ENCODE measurements at places on chromosomes 12 and 14. TPM values are rescaled to one million over a fixed set of nuclear protein-coding genes. Genes with fewer than 3 reads are reported as not detected.

GRCh38 chr14:93901813-93902212 is 25.3 kb upstream of the FAM181A start:
- H3K36me3 ChIP-seq, result no peaks in the 10 kb centered on the region
- H3K27me3 ChIP-seq, result no peaks in the 10 kb centered on the region
- no peak overlapping the region for H3K4me3 ChIP-seq
- no peak for DNase-seq

DNA sequence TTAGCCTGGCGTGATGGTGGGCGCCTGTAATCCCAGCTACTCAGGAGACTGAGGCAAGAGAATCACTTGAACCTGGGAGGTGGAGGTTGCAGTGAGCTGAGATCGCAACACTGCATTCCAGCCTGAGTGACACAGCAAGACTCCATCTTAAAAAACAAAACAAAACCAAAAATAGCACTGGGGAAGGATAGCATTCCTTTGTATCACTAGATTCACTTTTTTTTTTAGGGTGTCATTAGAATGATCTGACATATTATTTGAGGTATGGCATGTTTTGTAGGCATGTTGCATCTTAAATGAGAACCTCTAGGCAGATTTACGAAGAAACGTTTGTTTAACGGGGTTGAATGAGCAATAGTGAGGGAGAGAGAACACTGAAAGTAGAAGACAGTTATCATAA is 16.8 kb upstream of the FAR2 start:
- H3K27me3 ChIP-seq, result no peaks in the 10 kb centered on the region
- DNase-seq, result no peak
- H3K4me1 ChIP-seq, result no peaks in the 10 kb centered on the region
- no peak overlapping the region for H3K4me3 ChIP-seq

Gene TMEM30B
- total RNA-seq, result 0.07 TPM

DNA sequence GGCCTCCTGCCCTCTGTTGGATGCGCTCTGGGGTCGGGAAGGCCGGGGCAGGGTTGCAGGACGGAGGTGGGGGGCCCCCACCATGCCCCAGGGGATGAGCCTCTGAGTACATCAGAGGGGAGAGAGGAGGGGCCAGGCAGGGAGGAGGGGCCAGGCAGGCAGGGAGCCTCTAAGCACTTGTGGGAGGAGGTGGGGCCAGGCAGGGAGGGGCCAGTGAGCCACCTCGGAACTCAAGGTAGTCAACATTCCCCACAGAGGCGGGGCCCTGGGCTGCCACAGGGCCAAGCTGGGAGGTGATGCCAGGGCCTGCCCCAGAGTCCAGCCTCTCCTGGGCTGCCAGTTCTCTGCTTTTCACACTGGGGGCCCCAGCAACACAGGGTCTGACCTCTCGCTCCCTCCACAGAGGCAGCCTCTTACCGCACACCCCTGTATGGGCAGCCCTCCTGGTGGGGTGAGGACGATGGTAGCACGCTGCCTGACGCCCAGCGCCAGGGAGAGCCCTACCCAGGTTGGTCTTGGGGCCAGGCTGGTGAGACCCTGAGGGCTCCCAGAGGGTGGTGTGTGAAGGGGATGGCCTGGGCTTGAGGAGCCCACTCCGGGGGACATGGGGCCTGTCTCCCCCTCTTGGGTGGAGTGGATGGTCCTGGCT is 17.4 kb downstream of the CEP170B start:
- H3K4me3 ChIP-seq, result no peak overlapping the region
- DNase-seq, result peak; percentile 67
- H3K36me3 ChIP-seq, result no peaks in the 10 kb centered on the region
- H3K4me1 ChIP-seq, result peaks cover 3% of the 10 kb centered on the region
- no peak overlapping the region for H3K27ac ChIP-seq

GRCh38 chr12:124915239-124916236 is 1.1 kb upstream of the UBC start:
- H3K27ac ChIP-seq, result peak overlapping the region; percentile 22
- DNase-seq, result peak; percentile 79
- H3K4me3 ChIP-seq, result peak overlapping the region; percentile 90
- H3K4me1 ChIP-seq, result peaks cover 41% of the 10 kb centered on the region

GRCh38 chr12:23686095-23686494 is 263.4 kb downstream of the SOX5 start:
- H3K36me3 ChIP-seq, result peaks cover 8% of the 10 kb centered on the region
- no peaks in the 10 kb centered on the region for H3K27me3 ChIP-seq
- peaks cover 61% of the 10 kb centered on the region for H3K4me1 ChIP-seq

DNA sequence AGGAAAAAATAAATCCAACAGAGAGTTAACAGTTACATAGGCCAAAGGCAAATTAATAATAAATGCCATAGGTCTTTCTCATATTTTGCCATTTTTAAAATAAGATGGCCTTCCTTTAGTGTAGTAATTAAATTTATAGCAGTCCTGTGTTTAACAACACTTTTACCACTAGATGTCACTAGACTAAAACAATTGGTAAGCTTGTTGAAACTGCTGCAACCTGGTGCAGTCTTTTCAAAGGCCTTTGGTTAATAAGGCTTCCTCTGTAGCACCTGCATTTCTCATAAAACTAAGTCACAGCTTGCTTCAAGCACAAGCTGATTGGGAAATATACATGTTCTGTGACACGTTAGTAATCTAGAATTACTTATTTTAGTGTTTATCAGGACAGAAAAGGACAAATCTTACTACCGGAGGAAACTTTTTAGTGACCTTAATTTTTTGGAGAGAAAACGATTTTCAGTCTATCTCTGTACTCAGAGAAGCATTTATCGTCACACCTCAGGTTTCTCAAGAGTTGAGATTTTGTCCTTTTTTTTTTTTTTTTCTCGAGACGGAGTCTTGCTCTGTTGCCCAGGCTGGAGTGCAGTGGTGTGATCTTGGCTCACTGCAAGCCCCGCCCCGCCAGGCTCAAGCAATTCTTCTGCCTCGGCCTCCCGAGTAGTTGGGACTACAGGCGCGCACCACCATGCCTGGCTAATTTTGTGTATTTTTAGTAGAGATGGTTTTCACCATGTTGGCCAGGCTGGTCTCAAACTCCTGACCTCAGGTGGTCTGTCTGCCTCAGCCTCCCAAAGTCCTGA is 20.0 kb downstream of the BORCS5 start:
- peak; percentile 82 for DNase-seq
- no peak overlapping the region for H3K4me3 ChIP-seq
- H3K36me3 ChIP-seq, result no peaks in the 10 kb centered on the region
- H3K27ac ChIP-seq, result no peak overlapping the region
- no peaks in the 10 kb centered on the region for H3K27me3 ChIP-seq

Gene SMIM41
- total RNA-seq, result not detected

Gene DLK1
- 1,018 TPM for total RNA-seq

GRCh38 chr12:9221483-9221882 is 13.3 kb upstream of the PZP start:
- DNase-seq, result no peak
- H3K4me1 ChIP-seq, result no peaks in the 10 kb centered on the region
- no peak overlapping the region for H3K27ac ChIP-seq
- no peaks in the 10 kb centered on the region for H3K36me3 ChIP-seq
- no peak overlapping the region for H3K4me3 ChIP-seq

GRCh38 chr12:104057771-104058197 is 6.5 kb upstream of the HCFC2 start:
- peaks cover 8% of the 10 kb centered on the region for H3K4me1 ChIP-seq
- H3K4me3 ChIP-seq, result no peak overlapping the region
- no peak overlapping the region for H3K27ac ChIP-seq
- H3K36me3 ChIP-seq, result no peaks in the 10 kb centered on the region
- peaks cover 2% of the 10 kb centered on the region for H3K27me3 ChIP-seq
- DNase-seq, result peak; percentile 46

Gene IQSEC3
- total RNA-seq, result 1.0 TPM

DNA sequence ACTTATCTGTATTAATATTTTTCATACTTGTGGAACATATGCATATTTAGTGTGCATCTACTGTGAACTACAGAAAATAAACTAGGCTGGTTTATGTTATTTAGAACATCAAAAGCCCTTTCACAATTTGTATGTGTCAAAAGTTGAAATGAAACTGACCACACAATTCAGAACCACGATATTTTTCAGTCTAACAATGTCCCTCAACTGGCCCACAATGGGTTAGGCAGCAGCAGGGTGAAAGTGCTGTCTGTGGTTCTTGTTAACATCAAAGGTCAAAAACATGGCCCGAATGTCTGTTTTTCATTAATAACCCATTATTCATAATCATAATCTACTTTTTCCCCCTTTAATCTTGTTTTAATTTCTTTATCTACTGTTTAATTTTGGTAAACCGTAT is 559.9 kb upstream of the ATP2B1 start:
- no peak for DNase-seq
- H3K36me3 ChIP-seq, result no peaks in the 10 kb centered on the region
- H3K4me3 ChIP-seq, result no peak overlapping the region
- H3K27ac ChIP-seq, result no peak overlapping the region
- no peaks in the 10 kb centered on the region for H3K27me3 ChIP-seq
- peaks cover 6% of the 10 kb centered on the region for H3K4me1 ChIP-seq

DNA sequence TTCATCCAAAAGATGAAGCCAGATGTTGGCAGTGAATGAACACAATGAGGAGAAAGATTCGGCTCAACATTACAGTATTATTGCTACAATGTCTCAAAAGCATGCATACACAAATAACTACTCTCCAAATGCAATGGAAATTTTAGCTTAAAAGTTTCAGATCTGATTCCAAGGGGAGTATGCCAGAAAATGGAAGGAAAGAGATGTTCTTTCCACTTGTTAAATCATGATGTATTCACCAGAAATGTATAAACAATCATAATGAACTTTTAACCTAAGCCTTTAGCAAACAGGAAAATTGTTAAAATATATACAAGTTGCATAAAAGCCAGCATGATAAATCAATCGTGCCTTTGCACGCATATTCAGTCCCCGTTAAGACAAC is 62.1 kb downstream of the SH2B3 start:
- H3K36me3 ChIP-seq, result peaks cover 14% of the 10 kb centered on the region
- no peak for DNase-seq
- no peaks in the 10 kb centered on the region for H3K27me3 ChIP-seq
- H3K27ac ChIP-seq, result no peak overlapping the region
- no peak overlapping the region for H3K4me3 ChIP-seq

- DNase-seq, result peak; percentile 41
- peak overlapping the region; percentile 75 for H3K27ac ChIP-seq
- no peak overlapping the region for H3K4me3 ChIP-seq
- H3K36me3 ChIP-seq, result no peaks in the 10 kb centered on the region
- H3K4me1 ChIP-seq, result peaks cover 25% of the 10 kb centered on the region
These were observed 42.9 kb upstream of the FAM222A start for GRCh38 chr12:109670731-109671130.

Gene TMEM229B
- 0.12 TPM for total RNA-seq

Gene OR6C2
- not detected for total RNA-seq

DNA sequence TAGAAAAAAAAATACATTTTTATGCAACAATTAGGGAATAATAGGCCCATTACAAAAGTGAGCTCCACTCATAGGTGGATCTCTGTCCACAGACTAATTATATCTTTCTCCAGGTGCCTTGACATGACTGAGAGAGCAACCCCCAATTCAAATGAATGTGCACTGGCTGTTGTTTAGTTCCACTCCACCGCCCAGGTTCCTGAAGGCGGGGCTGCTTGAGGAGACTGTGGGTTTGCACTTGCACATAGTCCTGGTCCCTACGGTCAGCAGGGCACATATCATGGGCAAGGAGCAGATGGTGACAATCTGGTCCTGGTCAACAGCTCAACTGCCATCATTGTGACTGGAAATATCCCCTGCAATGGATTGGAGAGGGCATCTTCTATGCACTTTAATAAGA is 195.6 kb upstream of the PWP1 start:
- no peak for DNase-seq
- H3K27ac ChIP-seq, result no peak overlapping the region
- no peaks in the 10 kb centered on the region for H3K27me3 ChIP-seq
- no peaks in the 10 kb centered on the region for H3K36me3 ChIP-seq
